ENCODE measurements at places on chromosomes 4 and X.
A peak's percentile ranks its signal among the peaks of the same experiment; 100 is the strongest.

DNA sequence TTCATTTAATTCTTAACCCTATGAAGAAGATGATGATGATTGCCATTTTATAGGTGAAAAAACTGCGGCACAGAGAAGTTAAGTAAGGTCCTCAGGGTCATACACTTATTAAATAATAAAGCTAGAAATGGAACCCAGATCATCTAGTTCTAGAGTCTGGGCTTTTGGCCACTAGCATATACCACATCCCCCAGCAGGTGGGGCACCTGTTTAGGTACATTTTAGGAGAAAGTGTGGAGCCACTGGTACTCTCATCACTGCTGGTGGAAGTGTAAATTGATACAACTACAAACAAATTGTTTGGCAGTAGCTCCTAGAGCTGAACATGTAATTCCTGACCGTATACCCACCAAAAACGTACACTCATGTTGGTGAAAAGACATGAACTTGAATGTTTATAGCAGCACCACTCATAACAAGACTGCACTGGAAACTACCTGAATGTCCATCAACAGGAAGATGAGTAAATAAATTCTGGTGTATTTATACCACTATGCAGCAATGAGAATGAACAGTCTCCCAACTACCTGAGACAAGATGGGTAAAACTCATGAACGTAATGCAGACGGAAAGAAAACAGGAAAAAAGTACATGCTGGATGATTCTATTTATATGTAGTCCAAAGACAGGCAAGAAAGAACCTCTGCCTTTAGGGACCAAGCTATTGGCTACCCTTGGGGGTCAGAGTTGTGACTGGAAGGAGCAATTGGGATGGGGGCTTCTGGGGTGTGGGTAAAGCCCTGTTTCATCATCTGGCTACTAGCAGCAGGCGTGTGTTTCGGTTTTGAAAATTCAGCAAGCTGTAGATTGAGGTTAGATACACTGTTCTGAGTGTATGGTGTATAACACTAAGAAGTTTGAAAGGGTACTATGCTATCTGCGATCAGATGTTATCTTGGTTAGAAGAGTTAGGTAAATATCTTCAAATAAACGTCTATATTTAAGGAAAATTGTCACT lies 72.3 kb upstream of the ADGRG2 start:
- no peak for DNase-seq

DNA sequence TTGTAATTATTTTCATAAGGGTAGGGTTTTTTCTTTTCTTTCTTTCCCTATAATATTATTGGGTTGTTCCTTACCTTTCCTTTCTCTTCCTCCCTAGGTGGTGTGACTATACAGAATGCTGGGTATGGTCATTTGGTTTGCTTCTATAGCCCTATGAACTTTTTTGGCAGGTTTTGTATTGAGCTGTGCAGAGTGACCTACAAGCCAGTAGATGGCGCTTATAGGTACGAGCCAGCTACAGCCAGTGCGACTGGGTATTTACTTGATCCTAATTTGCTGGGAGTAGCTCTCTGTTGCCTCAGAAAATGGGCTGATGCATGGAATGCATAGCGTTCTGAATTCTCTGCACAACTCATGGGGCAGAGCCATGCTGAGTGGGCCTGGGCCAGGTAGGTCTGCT lies 423.3 kb downstream of the MAGEE1 start:
- no peak for DNase-seq

DNA sequence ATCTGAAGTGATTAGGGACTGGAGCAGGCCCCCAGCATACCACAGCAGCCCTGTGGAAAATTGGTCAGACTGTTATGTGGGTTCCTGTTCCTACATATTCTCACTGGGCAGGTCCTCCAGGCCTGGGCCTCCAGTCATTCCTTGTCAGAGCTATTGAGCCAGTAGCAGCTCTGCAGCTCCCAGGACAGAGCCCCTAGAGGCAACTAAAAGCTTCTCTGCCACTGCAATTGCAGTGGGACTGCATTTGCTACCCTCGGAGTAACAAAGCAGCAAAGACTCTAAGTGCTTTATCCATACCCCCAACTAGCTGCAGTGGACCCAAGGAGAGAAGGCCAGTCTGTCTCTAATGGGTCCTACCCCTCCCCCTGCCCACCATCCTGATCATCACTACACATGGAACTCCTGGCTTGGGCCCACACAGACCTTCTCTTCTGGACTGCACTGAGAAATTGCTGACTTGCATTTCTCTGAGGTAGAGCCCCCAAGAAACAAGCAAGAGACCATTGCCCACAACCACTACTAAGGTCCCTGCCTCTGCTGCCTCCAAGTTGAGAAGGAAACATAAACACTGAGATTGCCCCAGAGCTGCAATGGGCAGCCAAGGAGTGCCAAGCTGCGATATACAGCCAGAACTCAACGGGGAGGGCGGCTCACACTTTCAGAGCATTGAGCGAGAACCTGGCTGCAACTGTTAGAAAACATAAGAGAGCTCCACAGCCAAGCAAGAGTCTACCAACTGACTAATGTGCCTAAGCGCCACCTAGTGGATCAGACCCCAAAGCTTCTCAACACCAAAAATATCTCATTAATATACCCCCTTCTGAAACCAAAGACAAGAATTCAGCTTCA lies 738.7 kb upstream of the NDST4 start:
- DNase-seq, result peak; percentile 21

GRCh38 chr4:3389233-3390215 lies 52.2 kb upstream of the HGFAC start:
- DNase-seq, result no peak

- DNase-seq, result no peak
Measured at GRCh38 chr4:2878346-2878745, 34.7 kb downstream of the ADD1 start.

DNA sequence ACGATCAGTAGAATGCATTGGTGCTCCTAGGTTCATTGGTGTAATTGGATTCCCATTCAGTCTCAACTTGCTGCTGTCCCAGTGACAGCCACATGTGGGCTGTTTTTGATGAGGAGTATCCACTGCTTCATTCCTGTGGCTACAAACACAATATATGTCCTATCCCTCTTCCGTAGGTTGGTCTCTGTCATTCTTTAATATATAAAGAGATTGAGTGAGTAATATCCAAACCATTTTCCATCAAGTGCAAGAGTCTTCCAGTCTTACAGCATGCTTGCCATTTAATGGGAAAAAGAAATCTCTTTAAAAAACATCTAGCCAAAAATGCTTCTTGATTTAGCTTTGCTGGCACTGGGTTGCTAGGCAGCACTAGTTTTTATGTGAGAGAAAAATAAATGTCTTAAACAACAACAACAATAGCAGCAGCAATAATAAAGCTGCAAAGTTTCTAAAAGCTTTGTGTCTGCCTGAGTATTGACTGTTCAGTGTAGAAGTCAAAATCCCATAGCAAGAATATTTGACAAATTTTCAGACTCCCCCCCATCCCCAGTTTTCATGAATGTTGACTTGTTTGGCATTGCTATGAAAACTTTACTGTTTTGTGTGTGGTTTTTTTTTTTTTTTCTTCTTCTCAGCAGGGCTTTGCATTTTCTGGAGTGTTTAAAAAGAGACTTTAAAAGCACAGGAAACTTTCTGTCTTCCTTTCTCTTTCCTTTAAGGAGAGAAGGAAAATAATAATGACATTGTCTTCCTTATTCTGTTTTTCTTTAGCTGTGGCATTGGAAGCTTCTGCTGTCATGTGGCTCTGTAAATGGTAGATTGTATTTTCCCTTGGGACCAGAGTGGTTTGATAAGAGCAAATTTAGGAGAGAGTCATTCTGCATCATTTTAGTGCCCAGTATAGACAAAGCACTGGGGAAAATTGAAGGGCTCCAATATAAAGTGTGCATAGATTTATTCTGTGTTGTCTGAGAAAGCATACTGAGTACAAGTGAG lies 244.3 kb downstream of the ARHGAP10 start:
- DNase-seq, result no peak

All from RWPE1 (cell line).